NCI-H524 (cell line): ENCODE measurements at places on chromosomes 7 and 10.

- no peak for DNase-seq
These were observed 144.9 kb upstream of the FOXP2 start for GRCh38 chr7:114269714-114270113.

- DNase-seq: peak; percentile 35
These were observed 128.8 kb upstream of the FAM20C start for GRCh38 chr7:63521-64021.

- DNase-seq: peak; percentile 20
These were observed 49.3 kb upstream of the PARD3 start for GRCh38 chr10:34864149-34865067.

DNA sequence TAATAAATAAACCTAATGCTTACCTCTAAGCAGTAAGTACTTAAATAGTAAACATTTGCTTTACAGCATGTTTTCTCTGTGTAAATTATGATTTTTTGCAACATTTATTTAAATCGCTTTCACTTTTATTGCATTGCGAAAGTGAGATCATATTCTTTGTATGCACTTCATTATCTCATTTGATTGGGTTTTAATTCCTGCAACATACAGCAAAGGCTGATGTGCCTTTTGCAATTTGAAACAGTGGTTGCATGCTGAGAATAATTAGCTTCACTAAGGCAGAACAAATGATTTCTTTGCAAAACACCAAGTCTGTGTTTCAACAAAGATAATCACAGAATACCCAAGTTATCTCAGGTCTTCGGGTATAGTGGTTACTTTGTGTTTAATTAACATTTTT lies 16.3 kb upstream of the THSD7A start:
- DNase-seq: no peak

GRCh38 chr7:19982841-19983835 lies 209.7 kb upstream of the TMEM196 start:
- peak; percentile 24 for DNase-seq

DNA sequence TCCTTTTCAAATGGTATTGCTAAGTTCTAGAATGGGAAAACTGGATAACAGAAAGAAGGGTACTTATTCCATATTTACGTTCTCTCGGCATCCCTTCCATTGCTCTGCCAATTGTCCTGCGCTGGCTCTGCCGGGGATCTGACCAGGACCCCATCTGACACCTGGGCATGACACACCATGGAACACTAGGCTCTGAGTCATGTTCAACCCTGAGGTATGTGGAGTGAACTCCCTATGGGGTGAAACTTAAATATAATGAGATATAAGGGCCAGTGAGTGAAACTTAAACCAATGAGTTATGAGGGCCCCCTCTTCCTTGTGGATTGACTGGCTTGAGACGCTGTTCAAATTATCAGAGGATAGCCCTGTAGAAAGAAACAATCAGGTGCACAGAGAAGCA lies 55.1 kb upstream of the ZEB1 start:
- no peak for DNase-seq

DNA sequence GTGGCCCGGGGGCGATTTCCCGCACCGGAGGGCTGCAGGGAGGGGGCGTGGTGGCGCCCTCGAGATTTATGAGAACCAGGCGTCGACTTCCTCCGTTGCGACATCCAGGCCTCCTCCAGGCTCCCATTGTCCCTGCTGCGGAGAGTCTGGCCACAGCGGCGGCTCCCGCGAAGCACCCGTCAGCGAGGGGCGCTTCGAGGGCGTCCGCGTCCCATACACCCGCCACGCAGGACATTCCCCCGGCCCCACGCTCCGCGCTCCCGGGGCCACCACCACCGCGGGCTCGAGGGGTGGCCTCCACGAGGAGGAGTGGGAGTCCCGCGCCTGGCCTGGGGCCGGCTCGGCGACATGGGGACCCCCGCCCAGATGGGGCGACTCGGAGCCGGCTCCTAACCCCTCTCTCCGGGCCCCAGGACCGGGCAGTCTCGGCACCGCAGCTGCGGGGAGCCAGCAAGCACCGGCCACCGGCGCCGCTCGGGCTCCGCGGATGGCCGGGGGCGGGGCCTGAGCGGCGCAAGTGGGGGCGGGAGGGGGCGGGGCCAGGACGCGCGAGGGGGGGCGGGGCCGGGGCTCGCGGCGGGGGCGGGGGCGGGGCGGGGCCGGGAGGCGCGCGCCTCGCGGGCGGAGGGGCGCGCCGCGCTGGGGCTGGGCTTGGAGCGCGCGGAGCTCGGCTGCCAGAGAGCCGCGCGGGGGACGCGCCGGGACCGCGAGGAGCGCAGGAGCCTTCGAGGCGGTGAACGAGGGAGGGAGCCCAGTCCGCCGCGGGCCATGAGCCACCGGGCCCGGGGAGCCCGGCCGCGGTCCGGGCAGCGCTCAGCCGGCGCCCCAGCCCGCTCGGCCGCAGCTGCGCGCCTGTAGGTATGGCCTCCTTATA lies at the start of gene SH2B2:
SH2B2 (plus strand) TSS at position 632 of the 874 bp plus-strand sequence. CDS start 13,683 bp downstream, outside the sequence.
- DNase-seq: no peak

- DNase-seq: no peak
These were observed 143.2 kb downstream of the TCERG1L start for GRCh38 chr10:131168238-131168875.

DNA sequence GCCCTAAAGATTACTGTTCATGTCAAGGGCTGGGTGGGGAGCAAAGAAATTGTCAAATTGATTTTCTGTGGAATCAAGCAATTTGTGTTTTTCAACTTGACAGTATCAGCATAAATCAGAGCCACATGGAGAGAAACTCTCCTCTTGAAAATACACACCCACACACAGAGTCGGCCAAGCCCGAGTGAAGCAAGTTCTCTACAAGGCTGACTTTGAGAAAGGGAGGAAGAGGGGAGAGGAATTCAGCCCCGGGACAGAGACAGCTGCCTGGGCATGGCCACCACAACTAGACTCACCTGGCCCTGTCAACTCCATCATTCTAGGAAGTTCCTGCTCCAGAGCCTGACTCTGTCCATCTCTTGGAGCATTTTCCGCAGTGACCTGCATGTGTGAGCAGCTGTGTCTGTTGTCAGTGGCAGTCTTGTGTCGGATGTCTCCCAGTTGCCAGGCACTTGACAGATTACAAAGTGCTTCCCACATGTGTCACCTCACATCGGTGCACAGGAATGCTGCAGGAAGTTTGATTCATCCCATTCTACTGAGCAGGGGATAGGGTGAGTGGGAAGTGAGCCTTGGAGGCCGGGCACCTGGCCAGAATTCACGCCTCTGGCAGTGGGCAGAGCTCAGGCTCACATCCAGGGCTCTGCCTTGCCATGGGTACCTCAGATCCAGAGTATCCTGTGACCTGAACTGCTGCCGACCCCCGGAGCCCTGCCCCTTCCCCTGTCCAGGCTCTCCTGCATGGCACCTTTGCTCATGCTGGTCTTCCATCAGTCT lies 37.9 kb downstream of the ADAM12 start:
- no peak for DNase-seq

DNA sequence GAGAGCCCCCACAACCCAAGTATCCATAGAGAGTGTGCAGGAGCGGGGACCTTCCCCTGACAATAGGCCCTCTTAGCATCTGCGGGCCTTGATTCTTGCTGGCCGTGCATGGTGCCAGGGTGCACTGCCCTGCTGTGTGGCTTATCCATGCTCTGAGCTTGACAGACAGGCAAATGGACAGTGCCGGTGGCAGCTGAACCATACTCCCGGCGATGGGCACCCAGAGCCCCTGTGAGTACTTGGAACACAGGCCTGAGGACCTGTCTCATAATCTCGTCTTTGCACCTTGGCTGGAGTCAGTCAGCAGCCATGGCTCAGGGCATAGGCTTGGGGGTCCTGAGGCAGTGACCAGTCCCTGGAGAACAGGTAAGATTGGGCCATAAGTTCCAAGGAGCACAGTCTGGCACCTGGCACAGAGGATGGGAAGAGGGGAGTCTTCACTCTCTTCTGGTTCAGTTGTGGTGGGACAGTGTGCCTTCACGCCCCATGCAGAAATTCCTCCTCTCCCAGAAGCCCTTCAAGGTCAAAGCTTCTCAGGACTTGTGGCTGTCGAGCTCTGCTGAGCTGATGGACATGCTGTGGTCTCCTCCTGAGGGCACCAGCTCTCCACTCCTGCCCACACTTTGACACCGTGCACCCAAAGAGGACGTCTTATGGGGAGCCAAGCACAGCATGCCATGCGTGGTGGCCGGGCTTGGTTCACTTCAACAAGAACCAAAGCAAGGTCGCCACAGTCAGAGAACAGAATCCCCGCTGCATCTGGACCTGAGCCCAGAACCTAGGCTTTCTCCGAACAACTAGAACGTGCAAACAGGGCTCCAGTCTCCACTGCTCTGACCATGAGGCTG lies 59.4 kb upstream of the CAMK2B start:
- no peak for DNase-seq

DNA sequence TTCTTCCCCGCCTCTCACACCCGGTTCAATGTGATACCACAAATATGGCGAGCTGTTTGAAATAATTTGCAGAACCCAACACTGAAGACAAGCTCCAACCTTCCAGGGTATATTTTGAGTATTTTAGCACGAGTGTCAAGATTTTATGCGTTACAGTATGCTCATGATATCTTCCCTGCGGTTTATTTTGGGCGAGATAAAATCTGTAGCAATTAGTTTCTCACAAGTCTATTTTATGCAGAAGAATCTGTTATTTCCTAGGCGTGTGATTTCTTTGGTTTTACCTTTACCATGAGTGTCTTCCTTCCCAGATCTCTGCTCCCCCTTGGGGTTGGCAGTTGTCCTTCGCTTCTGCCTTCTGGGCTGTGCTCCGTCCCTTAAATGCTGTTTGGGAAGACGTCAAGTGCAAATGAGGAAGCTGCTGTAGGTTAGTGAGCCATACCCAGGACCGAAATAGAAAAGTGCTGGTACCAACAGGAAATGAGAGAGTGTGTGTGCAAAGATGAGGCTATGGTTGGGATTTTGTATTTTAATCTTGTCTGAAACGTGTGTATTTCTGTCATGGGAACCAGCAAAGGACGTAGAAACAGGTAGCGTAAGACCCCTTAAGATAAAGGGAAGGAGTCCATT lies 299.8 kb downstream of the KLF6 start:
- no peak for DNase-seq

GRCh38 chr10:106672517-106673175 lies 491.9 kb downstream of the SORCS1 start:
- DNase-seq: no peak

- no peak for DNase-seq
These were observed 3.0 kb upstream of the CYP2C18 start for GRCh38 chr10:94680544-94680943.

- DNase-seq: no peak
These were observed 86.2 kb downstream of the AOAH start for GRCh38 chr7:36638140-36638539.

DNA sequence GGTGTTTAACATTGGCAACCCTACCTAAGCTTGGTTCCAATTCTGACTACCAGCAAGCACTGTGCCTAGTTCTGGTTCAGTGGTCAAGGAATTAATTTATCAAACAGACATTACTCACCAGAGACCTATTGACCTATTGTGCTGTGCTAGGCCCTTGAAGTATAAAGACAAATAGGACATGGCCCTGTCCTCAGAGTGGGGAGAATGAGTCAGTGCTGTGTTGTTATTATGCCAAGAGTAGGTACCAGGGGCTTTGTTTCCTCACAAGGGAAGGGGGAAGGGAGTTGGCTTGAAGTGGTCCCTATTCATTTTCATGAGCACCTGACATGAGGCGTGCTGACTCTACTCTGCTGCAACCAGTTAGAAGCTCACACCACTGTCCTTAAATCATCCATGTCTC lies 62.6 kb upstream of the PLPP4 start:
- DNase-seq: no peak

DNA sequence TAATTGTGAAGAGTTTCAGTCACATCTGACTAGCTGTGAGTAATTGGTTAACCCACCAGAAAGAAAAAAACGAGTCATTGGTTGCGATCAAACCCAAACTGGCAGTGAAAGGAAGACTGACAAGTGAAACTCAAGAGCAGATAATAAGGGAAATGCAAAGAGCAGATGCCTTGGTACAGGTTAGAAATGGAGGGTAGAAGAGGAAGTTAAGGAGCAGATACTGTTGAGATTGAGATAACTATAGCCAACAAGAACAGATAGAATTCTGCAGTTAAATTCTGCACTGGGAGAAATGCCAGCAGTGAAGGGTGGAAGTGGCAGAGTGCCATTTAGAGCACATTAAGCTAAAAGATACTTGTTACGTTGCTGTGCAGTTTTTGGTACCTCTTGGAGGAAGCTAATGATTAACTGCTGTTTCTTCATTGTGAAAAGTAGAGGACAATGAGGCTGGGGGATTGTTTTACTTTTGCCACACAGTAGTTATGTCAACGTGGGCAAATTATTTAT lies 65.8 kb downstream of the CDK13 start:
- no peak for DNase-seq

DNA sequence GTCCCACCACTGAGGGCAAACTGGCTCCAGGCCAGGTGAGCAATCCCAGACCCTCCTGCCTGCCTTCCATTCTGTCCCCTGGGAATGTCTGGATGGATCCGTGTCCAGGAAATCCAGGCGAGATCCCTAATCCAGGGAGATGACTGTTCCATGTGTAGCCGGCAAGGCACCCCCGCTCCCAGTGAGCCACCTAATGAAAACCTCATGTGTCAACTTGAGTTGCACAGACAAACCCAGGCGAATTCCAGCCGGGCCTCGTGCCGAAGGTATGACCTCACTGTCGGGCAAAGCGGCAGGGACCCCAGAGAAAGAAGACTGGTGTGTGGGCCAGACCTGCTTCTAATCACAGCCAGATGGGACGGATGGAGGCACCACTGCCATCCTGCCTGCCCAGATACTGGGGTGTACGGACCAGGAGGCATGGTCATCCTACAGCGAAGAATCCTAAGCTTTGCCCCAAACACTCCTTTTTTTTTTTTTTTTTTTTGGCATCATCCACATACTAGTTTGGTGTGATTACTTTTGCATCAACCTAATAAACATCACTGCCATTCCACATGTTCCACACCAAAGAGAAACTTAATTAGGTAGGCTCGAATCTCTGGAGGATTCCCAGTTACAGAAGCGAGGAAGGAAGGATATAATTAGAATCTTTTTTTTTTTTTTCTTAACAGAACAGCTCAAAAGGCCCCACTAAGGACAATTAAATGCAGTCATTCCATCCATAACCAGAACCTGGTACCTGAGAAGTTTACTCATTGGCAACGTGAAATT lies 313.1 kb downstream of the CALN1 start:
- DNase-seq: no peak

GRCh38 chr10:124287071-124287685 lies 131.5 kb downstream of the OAT start:
- DNase-seq: no peak

- peak; percentile 38 for DNase-seq
These were observed 31.9 kb upstream of the GUSB start for GRCh38 chr7:66013938-66014337.

GRCh38 chr10:60282771-60283353 lies 106.8 kb downstream of the ANK3 start:
- no peak for DNase-seq

GRCh38 chr7:135334830-135335543 lies 101.3 kb downstream of the STRA8 start:
- peak; percentile 88 for DNase-seq

GRCh38 chr7:71313553-71313952 lies 181.6 kb downstream of the GALNT17 start:
- DNase-seq: no peak

DNA sequence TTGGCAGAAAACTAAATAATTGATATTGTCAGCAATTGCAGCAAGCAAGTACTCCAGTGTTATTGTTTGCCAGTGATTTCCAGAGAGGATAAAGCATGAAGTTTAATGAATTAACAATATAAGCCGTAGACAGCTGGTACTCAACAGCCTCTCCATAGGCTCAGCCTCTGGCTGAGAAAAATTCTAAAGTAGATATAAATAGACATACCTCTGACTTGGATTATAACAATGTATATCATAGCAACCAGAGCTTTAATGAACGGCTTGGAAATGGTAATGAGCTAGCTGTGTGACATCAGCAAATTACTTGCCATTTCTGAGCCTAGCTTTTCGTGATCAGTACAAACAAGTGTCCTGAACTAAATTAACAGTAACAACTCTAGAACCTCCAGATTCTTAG lies 1055.4 kb upstream of the AUTS2 start:
- peak; percentile 30 for DNase-seq
